Activated T-helper 2 cell treated with anti-CD3 and anti-CD28 coated beads, Interferon-gamma antibody, Interleukin-2, Interleukin-4, amounts not matched to agents 10 μg/mL and 5 μg/mL and 100 μg/mL, durations not matched to agents 14 hours and 24 hours and 36 hours (primary cell): ENCODE measurements at places on chromosomes 13 and 19. TPM values are rescaled to one million over a fixed set of nuclear protein-coding genes. Genes with fewer than 3 reads are reported as not detected.

IL27RA gene
- 76.6 and 79.1 TPM in 2 replicates for total RNA-seq

GPR18 gene
- total RNA-seq: 7.4 and 8.4 TPM in 2 replicates

DNA sequence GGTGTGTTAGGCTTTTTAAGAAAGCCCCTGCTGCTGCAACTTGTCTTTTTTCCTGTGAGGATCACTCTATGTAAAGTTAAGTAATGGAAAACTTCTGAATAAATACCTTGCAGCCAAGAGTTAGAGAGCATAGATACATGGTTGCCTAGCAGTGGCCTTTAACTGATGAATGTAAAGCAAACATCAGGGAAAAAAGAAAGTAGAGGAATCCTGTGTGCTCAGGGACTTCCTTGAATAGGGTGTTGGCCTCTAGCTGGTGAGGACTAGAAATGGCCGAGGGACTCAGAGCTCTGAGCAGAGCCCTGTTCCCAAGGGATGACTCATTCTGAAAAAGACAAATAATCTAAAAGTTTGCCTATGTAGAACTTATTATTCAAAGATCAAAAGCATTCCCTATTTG, 135.7 kb downstream of the MIPEP start:
- H3K36me3 ChIP-seq: peaks cover 4% of the 10 kb centered on the region
- DNase-seq: no peak
- peaks cover 41% of the 10 kb centered on the region for H3K4me1 ChIP-seq
- H3K4me3 ChIP-seq: no peak overlapping the region

DNA sequence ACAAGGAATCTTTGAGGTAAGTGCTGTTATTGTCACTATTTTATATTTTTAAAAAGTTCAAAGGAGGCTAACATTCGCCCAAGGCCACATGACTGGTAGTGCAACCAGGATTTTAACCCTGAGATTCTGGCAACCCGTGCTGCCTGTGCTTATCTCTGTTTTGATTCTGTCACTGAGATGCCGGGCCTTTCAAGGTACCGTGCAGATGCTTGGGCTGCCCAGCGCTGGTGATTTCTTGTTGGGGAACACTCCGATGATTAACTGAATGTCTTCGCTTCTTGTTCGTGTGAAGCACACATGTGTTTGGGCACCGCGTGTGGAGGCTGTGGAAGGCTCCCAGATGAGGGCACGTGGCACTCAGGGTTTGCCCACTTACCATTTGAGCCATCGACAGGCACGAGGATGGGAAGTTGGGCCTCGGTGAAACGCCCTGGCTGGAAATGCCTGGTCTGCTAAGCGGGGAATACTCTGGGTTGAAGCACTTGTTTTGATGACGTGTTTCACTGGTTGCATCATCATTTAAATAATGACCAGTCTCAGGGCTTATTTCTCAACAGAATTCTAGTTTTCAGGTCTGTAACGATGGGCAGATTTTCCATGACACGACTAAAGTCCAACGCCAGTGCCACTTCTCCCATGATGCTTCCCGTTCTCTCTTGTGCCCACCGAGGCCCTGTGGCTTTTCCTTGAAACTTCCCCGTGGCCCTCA, 392.7 kb downstream of the FGF9 start:
- H3K4me1 ChIP-seq: peaks cover 45% of the 10 kb centered on the region
- H3K36me3 ChIP-seq: peaks cover 11% of the 10 kb centered on the region
- H3K4me3 ChIP-seq: no peak overlapping the region
- H3K27me3 ChIP-seq: no peaks in the 10 kb centered on the region

- no peaks in the 10 kb centered on the region for H3K36me3 ChIP-seq
- no peak for DNase-seq
- H3K4me3 ChIP-seq: no peak overlapping the region
These were observed 23.4 kb upstream of the MBNL2 start for GRCh38 chr13:97198753-97199152.

DNA sequence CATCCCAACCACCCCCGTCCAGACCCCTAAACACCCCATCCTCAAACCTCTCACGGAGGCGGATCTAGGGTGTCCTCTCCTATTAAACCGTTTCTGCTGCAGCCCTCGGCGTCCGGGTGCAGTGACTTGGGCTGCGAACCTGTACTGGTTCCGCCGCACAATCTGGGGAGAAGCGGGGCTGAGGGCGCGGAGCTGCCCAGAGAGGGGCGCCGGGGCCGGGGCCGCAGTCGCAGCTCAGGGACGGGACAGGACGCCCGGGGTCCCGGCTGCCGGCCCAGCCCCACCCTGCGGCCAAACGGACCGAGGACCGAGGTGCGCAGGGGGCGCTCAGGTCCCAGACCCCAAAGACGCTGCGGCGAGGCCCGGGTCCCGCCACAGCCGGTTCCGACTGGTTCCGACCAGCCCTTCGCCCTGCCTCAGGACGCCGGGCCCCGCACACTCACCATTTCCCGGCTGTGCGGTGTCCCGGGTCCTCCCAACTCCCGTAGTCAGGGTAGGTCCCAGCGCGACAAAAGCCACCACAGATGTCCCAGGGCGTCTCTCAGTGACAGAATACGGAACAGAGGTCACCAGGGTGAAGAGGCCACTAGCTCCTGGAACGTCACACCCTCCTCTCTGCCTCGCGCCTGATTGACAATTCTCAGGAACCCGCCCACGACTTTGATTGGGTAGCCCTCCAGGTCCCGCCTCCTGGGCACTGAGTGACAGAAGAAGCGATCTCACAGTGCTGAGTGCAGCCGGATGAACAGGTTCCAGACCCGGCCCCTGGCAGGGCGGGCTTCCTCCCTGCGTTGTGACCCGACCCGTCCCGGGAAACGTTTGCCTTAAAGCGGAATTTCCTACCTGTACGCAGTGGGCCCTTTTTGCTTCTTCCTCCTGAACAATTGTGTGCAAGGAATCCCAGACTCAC, at the start of gene ZNF44:
Gene ZNF44 (minus strand): TSS at position 635 of the 910 bp plus-strand sequence. CDS start 189 bp downstream, at position 446.
- peak within 1 kb of the TSS; percentile 100 for H3K4me3 ChIP-seq
- peak; percentile 96 for DNase-seq
- peak within 1 kb of the TSS; percentile 99 for H3K27ac ChIP-seq
